NCI-H69 (cell line): ENCODE measurements at places on chromosomes 4 and X.

DNA sequence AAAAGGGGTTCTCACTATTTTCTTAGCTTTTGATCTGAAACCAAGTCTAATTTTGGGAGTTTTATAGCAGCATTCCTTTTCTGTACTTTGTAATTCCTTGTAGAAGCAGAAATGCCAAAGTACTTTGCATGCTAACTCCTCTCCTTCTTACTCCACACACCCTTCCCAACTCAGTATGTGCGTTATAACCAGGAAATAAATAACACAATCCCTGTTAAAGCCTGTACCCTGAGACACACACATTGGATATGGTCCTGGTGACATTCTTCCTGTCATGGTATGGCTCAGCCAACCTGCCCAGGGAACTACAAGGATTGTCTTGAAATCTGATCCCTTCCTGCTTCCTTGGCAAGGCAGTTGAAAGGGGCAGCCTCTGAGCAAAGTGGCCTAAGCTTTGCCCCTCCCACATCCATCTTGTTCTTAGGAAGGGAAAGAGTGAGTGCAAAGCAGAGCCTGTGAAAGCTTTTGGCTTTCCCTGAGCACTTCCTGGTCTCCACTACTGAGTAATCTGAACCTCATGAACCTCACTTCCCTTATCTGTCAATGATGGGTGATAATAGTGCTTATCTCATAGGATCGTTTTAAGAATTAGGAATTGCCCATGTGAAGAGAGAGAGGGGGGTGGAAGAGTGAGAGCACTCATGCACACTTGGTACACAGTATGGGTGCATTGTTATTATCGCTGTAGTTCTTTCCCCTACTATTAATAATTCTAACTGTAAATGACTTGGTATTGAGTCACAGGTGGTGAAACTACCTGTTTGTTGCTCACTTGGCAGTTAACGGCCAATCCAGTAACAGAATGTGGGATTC is 109.3 kb downstream of the AFF2 start:
- DNase-seq, result peak; percentile 5

- peak; percentile 61 for DNase-seq
Observed at GRCh38 chr4:37747772-37748330, 61.7 kb upstream of the RELL1 start.

DNA sequence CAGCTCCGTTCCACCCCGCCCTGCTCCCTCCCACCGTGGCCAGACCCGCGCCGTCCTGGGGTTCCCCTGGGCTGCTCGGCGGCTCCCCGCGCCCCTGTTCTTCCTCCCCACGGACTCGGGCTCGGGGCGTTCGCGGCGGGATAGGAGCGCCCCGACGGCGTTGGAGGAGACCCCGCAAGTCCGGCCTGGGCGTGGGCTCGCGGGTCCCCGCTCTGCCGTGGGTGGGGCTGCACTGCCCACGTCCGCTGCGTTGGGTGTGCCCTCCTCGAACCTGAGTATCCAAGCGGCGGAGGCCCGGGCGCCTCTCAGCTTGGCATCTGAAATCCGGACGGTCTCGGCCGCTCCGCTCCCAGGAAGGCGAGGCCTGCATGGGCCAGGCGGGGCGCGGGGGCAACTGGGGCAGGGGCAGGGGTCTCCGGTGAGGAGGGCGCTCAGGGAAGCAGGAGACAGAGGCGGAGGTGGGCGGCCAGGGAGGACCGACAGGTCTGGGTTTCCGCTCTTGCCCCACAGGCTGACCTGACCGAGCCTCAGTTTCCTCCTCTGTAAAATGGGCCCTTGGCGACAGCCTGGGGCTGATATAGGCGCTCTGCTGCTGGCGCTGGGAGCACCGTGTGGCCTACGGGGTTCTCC is 12.0 kb upstream of the NAT8L start:
- DNase-seq, result no peak

DNA sequence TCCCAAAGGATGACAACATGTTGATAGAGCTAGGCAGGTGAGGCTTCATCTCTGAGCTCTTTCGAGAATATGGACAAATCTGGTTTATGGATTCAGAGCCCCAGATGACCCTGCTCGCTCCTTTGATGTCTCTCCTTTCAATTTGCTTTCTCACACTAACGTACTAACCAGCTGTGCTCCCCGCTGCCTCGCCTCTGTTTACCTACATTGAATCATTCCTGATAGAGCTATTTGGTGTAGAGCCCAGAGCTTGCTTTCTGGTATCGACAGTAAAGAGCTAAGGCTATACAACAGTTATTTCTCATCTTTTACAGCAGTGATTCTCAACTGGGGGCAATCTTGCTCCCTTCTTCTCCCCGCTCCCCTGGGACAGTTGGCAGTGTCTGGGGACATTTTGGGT is 8.9 kb upstream of the PHKA2 start:
- no peak for DNase-seq

- no peak for DNase-seq
Observed at GRCh38 chr4:92952897-92953296, 649.1 kb downstream of the GRID2 start.

DNA sequence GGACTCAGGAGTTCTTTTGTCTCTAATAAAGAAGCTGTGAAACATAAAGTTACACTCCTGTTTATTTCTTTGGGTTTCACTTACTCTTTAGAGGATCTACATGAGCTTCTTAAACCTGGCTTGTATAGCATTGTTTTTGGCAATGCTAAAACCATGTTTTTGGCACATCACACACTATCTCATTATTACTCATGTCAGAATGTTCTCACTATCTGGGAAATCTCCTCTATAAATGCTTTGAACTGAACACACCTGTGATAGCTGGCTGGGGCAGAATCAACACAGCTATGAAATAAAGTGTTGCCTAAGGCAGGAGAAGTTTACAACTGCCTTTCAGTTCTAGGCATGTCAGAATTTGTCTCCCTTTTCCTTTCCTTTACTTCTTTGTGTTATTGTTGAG is 52.6 kb downstream of the SULT1B1 start:
- peak; percentile 39 for DNase-seq

GRCh38 chr4:39706334-39706733 is 8.4 kb downstream of the UBE2K start:
- DNase-seq, result no peak

GRCh38 chr4:153582954-153583702 is 101.0 kb upstream of the TLR2 start:
- DNase-seq, result peak; percentile 34

DNA sequence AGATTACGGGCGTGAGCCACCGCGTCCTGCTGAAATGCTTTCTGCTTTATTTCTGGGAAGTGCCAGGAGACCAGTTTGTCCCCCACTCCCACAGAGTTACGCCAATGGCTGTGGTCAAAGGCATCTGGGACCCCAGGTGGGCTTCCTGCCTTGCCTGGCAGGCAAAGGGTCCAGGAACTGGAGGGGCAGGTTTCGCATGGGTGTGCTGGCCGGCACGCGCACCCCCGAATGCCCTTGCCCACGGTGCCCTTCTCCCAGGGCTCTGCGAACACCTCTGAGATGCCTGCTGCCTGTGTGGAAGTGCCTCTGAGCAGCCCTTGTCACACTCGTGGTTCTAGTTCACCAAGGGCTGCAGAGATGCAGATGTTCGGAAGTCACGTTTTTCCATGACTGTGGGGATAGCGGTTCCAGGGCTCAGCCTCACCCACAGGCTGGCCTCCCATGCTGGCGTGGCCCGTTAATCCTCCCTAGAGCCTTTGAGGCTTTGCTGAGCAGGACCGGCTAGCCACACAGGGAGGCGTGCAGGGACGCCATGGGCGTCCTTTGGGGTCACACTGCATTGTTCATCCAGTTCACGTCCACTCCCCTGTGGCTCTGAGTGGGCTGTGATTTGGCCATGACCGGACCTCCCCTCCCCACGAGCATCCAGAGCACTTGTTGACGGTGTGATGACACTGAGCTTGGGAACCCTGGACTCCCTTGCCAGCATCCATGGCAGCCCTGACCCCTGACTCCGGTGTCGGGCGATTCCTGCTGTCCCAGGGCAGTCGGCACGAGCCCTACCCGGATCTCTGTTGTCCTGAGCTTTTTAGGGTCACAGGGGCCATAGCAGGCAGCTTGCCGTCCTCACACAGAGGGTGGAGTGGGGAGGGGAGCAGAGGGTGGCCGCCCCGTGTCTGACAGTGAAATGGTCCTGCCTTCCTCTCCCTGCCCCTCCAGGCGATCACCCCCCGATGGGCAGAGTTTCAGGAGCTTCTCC is 12.7 kb upstream of the ADD1 start:
- no peak for DNase-seq

DNA sequence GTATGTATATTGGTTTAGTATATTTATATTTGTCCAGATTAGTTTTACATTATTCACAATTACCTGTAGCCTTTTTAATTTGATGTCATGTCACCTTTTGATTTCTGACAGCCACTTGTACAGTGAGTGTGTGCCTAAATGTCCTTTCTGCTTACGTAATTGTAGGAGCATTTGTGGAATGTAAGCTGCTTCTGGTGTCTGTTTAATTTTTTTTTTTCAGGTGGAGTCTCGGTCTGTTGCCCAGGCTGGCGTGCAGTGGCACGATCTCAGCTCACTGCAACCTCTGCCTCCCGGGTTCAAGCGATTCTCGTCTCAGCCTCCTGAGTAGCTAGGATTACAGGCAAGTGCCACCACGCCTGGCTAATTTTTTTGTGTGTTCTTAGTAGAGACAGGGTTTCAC is 91.2 kb upstream of the XAGE2 start:
- no peak for DNase-seq

DNA sequence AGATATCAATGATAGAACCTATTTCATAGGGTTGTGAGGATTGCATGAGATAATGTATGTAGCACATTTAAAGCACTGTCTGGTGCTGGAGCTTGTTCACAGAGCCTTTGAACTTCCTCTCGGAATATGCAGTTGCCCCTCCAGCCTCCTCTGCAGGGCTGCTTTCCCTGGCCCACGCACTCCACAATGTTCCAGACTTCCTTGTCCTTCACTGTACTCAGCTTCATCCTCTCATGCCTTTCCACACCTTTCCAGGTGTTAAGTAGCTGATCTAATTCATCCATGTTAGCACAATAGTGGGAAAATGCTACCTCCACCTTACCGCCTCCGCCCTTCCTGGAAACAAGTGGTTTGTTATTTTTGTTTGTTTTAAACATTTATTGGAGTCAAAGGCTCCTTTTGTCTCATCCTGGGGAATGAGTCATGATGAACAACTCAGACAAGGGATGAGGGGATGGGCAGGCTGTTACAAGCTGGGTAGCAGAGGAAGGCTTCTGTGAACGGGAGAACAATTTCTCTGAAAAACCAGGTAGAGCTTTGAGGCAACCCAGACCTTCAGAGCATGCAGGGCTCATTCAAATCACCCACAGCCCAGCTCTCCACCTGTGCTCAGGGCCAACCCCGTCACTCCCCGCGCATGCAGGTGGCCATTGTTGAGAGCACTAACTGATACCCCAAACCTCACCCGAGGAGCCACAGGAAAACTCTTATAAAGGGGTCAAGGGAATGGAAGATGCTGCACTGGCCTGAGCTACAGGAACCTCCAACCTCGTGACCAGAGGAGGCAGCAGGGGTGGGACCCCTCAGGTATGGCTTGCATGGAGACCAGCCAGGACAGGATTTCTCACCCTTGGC is 84.9 kb upstream of the TBL1X start:
- peak; percentile 48 for DNase-seq

DNA sequence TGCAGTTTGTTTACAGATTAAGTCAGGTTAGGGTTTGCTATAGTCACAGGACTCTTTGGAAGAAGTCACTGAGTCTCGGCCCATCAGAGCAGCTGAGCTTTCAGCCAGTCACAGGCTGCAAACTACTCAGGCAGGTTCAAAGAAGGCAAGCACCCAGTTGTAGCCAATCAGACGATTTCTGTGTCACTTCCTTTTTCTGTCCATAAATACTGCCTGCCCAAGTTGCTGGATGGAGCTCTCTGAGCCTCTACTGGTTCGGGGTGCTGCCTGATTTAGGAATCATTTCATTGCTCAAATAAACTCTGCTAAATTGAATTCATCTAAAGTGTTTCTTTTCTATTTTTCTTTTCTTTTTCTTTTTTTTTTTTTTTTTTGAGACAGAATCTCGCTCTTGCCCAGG is 7.3 kb upstream of the SH3BP2 start:
- no peak for DNase-seq

- no peak for DNase-seq
Observed at GRCh38 chr4:189409158-189409557, 531.5 kb upstream of the FRG1 start.

DNA sequence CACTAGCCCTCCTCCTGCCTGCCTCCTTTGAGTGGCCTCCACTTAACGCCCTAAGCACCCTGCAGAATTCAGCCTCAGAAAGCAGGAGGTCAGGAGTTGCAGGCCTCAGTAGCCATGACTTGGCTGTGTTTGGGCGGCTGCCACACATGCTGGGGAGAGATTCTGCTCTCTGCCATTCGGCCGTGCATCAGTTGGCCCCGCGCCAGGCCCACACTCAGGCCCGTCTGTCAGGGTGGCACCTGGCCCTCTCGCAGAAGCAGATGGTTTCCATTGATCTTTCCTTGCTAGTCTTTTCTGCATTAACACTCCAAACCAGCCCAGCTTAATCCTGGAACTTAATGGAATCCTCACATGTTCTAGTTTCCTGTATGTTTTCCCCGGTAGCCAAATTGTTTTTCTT is 30.7 kb upstream of the ATP6AP2 start:
- DNase-seq, result peak; percentile 92

DNA sequence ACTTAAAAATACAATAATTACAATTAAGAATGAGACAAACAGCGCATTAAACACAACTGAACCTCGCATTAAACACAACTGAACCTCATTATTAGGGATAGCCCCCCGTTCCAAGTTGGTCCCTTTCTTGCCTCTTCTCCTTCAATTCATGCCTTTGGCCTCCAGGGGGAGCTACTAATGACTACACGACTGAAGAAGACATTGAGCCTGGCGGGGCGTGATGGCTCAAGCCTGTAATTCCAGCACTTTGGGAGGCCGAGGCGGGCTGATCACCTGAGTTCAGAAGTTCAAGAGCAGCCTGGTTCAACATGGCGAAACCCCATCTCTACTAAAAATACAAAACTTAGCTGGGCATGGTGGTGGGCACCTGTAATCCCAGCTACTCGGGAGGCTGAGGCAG is 56.4 kb upstream of the NWD2 start:
- DNase-seq, result no peak

DNA sequence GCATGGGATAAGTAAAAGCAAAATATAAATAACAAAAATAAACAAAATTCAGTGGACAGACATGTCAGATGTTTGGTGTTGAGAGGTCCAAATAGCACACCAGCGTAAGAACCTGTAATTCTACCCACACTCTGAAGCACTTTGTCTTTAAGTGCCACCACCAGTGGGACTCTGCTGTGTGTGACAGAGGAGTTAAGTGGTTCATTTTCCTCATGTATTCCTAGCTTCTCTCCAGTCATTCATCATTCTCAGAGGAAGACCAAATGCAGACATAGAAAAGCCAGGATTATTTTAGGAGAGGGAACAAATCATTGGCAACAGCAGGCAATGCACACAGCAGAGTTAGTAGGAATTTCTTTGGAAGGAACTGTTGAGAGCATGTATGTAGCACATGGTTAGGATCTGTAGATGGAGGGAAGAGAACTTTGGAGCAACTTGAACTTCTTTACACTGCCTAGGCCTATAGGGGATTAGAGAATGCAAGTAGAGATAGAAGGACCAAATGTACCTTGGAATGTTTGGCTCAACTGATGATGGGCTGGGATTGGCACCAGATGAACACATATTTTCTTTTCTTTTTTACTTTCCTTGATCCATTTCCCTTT is 43.0 kb upstream of the ARHGAP24 start:
- DNase-seq, result no peak
